ENCODE measurements at places on chromosomes 1 and 21.

DNA sequence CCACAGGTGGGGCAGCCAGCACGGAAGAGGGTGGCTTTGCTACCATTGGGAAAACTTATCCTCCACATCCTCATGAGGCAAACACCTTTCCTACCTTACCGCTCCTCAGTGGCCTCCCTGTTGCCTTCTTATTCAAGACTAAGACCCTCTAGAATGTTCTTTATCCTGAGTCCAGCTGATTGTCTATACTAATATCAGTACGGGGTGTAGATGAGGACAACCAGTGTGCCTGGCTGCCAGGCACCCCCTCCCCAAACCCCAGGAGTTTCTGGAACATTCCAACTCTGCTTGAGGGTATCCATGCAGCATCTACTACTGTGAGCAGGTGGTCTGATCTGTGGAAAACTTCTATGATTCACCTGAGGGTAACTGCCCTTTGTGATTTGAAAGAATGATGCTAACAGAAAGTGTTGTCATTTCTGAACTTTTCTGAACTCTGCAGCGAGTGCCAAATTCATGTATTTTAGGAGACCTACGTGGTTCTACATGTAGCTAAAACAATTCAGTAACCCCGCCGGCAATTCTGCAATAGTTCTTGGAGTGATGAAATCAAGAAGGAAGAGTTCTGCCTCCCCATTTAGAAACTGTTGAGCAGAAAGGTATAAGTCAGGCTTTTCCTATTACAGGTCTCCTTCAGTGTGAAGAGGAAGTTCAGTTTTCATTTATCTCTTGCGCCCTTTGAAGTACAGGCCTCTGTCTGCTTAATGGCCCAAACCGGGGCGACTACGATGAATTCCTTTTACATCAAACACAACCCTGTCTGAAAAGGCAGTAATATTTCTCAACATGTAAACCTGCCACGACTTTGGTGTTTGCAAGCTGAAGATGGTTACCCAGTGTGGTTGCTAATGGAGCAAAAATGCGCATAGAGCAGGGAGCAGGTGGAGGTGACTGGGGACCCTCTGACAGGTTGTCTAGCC is 80.4 kb downstream of the RUNX1 start:
- no peak for DNase-seq

DNA sequence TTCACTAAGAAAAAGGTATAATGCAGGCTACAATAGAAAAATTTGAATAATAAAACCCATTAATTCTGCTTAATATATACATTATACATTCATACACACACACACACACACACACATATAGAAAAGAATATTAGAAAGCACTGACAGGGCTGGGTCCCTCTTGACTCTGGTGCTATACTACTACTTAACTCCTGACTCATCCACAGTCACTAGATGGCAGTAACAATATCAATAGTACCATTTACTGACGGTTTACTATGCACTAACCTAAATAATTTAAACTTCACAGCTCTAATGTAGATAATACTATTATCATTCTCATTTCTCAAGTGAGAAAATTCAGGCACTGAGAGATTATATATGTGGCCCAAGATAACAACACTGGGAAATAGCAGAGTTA is 87.5 kb downstream of the COP1 start:
- DNase-seq, result no peak

- DNase-seq, result no peak
These were observed 63.2 kb downstream of the FAM163A start for GRCh38 chr1:179806333-179806732.

DNA sequence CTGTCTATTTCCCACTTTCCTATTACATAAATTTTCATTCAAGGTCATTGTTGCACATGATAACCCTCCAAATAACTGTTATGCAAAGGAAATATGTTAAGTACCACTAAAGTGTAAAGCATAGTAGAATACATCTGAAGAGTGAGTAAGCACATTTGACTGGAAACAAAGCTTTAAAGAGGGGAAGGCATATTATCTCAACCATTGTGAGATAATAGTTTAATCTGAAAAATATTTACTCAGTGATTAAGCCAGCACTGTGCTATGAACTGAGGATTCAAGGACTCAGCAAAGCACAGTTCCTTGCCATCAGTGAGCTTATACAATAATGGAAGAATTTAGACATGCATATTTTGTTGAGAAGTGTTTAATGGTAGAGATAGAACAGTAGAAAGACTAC is 127.4 kb downstream of the HMCN1 start:
- DNase-seq, result no peak

DNA sequence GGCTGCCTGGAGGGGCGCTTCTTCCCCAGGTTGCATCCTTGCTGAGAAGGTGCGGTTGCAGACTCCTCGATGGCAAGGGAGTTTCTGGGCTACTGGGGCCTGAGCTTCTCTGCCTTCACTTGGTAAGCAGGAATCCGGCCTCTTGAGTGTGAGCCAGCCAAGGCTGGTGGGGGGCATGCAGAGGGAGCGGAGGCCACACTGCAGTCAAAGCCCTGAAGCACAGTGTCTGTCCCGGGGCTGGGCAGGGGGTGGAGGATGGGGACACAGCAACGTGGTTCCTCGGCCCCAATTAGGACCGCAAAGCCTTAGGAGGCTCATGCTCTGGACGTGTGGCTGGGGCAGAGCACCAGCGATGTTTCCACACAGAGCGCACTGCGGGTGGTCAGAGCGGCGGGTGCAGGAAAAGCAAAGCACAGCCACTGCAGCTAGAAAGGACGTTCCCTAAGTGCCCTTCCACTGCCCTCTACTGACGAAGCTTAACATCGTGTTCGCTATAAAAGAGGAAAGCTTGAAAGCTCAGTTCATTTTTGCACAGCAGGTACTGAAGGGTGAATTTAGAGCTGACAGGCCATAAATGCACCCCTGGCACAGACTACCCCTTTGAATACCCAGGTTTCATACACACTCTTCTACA is 60.7 kb upstream of the COG2 start:
- DNase-seq, result no peak

GRCh38 chr21:46269466-46269865 is 15.9 kb downstream of the MCM3AP start:
- no peak for DNase-seq
